ENCODE measurements at places on chromosomes 3 and 15.

DNA sequence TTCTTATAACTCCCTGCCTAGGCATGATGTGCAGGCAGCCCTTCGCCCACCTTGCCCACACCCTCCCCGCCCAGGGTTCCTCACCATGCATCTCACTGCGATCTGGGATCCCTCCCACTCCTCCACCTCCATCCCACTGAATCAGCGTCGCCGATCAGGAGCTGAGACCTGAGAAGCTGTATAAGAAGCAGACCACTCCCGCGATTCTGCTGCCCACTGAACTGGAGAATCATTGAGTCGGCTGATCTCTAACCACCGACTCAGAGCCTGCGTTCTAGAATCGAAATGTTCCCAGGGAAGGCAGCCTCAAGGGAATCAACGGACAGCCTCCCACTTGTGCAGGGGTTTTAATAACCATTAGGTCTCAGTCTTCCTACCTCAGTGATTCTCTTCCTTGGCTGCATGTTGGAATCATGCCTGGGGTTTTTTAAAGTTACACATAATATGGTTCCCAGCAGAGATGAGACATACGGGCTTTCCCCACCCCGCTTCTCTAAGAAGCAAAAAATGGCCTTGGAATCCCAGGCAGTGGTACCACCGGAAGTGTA, 60.2 kb downstream of the TMEM44 start:
- DNase-seq = no peak

- peak; percentile 58 for DNase-seq
Measured at GRCh38 chr3:52077925-52078324, 21.6 kb upstream of the DUSP7 start.

GRCh38 chr15:52414936-52415335, 113.7 kb downstream of the MYO5A start:
- no peak for DNase-seq

- no peak for DNase-seq
Measured at GRCh38 chr3:177431525-177432176, 234.4 kb upstream of the TBL1XR1 start.

- DNase-seq = no peak
Measured at GRCh38 chr3:117836296-117836695, 1126.7 kb downstream of the TUSC7 start.

GRCh38 chr15:66603301-66604179, 37.7 kb upstream of the LCTL start:
- DNase-seq = peak; percentile 84

GRCh38 chr3:143963946-143964345, 7.7 kb upstream of the DIPK2A start:
- no peak for DNase-seq

DNA sequence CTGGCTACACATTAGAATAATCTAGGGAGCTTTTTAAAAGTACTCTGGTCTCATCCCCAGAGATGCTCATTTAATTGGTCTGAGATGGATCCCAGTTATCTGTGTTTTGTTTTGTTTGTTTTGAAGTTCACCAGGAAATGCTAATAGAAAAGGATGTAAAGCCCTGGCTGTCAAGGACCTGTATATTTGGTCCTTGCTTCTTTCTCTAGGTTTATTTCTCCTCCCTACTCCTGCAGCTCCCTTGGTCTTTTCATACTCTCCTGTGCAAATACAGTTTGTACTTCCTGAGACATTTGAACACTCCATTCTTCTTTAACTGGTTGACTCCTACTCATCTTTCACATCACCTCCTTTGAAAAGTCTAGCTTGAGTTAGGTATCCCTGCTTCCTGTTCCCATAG, 3.3 kb downstream of the PIK3CA start:
- no peak for DNase-seq

GRCh38 chr15:68733666-68734065, 87.0 kb downstream of the ANP32A start:
- no peak for DNase-seq

- DNase-seq = no peak
Measured at GRCh38 chr3:18442756-18443664, 17.9 kb upstream of the SATB1 start.

DNA sequence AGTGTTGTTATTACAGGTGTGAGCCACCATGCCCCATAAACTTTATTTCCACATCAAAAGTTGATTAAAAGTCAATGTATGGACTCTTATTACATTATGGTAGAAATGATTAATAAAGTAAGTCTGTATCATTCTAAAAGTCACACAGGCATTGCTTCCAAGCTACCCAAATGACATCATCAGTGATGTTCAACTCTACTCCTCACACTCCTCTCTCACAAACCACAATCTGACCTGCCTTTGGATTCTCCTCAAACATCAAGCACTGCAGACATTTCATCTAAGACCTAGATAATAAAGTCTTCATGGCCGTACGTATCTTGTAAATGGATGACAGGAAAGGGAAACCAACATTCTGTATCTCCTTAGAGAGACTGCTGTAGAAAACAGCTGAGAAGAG, 68.0 kb downstream of the SMARCC1 start:
- DNase-seq = no peak

DNA sequence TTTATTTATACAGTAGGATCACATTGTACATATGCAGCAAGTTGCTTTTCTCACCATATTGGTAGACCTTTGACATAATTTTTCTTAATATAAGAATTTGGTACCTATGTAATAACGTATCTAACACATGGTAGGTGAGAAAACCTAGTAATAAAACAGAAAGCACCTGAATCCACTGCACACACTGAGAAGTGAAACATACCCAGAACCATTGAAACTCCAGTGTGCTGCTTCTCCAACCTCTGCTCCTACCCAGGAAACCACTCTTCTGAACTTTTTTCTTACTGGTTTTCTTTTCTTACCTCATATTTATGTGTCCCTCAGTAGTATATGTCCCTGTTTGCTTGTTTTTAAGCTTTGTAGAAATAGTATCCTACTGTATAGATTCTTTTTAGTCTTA, 293.0 kb downstream of the UBE2E2 start:
- no peak for DNase-seq

- DNase-seq = no peak
Measured at GRCh38 chr15:33008284-33008995, 186.1 kb downstream of the FMN1 start.

DNA sequence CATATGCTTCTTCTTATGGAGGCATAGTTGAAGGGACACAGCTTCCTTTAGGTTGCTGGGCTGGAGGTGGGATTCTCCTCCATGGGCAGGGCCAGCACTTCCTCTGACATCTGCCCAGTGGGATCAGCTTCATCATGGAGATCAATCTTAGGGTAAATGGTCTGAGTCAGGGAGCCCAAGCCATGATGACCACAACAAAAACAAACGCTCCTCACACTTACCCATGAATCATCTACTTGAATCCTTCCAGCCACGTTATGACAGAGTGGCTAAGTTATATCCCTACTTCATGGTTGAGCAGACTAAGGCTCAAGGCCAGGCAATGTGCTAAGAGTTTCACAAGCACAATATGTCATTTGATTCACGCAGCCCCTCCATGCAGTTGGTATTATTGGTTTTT, 87.2 kb upstream of the NMNAT3 start:
- no peak for DNase-seq

DNA sequence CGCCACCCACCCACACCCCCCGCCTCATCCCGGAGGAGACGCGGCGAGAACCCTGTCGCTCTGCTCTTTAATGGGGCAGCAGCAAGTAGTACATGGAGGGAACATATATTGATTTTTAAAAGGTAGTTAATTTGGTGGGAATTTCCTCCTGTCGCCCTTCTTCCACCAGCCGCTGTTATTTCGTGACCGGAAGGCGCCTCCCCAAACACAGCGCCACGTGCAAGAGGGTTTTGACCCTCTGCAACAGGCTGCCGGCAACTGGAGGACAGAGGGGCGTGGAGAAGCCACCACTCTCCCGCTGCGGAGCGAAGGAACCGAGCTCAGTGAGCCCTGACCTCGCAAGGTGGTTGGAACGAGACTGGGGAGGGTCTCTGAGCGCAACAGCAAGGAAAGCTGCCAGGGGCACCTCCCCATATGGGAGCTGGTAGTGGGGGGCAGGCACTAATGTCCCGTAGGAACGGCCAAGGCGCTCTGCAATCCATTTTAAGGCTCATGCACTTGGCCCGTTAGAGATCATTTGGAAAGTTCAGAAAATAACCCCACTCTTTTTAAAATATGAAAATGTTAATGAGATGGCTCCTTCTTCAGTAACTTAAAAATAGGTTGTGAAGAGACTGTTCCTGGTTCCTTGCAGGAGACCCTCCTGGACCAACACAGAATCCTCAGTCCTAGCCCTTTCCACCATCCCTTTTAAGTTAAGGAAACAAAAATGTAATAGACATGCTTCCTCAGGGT, 4.3 kb downstream of the ONECUT1 start:
- no peak for DNase-seq

DNA sequence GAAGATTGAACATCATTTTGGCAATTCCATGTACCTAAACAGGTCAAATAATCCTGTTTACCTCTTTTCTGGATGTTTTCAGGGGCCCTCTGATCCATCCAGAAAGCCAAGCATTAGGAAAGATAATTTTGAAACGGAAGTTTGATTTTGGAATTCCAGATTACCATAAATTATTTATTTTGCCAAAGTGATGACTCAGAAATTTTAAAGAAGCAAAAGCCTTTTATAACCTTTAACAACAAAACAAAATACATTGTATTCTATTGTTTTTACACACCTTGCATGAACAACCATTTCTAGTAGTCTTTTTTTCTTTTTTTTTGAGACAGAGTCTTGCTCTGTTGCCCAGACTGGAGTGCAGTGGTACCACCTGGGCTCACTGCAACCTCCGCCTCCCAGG, 32.0 kb upstream of the INO80 start:
- no peak for DNase-seq

DNA sequence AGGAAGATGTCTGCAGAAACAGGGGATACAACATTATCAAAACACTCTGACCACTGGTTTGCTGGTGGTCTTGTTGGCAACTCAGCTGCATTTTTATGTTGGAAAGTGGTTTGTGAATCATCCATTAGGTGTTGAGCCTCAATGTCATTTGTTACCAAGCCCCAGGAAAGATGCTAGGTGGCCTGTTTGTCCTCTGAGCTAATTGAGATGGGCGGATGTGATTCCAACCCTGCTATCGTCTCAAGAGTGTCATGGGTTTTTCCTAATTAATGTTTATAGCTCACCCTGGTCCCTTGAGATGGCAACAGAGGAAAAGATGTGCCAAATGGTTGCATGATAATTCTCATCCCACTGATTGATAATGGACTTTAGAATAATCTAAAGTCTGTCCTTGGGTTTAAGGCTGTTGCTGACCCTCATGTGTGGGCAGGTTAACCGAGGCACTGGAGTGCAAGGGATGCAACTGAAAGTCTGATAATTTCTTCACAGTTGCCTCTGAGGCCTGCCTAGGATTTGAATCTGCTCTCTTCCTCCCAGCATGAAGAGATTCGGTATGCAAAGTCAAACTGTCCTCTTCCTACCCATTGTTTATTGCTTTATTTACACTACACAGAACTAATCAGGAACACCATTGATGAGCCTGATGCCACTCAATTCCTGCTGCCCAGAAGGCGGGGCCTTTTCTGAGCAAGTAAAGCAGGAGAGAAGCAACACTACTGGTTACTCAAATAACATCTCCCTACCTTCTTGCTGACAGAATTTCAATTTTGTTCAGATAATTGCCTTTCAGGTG, 166.2 kb upstream of the TBC1D5 start:
- peak; percentile 33 for DNase-seq

- DNase-seq = no peak
Measured at GRCh38 chr3:61627768-61628185, 66.4 kb downstream of the PTPRG start.

GRCh38 chr15:58065445-58066041, at the start of gene ALDH1A2:
ALDH1A2 (minus strand) TSS chr15:58065711; CDS start chr15:58065650, 61 bp downstream.
- peak; percentile 53 for DNase-seq

DNA sequence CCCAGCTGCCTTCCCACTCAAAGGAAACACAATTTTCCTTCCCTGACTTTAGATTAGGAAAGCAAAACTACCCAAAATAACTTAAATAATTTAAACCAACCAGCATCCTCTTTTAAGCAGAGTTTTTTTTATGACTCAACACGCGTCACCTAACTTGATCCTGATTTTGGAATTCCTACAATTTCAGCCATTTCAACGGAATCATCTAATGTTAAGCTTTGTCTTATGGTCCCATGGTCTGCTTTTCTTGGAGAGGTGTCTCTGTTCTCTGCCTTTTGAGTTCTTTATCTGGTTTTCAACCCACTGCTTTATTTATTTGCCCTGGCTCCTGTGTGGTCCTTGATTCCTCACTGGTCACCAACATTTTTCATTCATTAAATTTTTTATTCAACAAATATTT, 219.2 kb upstream of the ARHGEF26 start:
- no peak for DNase-seq

DNA sequence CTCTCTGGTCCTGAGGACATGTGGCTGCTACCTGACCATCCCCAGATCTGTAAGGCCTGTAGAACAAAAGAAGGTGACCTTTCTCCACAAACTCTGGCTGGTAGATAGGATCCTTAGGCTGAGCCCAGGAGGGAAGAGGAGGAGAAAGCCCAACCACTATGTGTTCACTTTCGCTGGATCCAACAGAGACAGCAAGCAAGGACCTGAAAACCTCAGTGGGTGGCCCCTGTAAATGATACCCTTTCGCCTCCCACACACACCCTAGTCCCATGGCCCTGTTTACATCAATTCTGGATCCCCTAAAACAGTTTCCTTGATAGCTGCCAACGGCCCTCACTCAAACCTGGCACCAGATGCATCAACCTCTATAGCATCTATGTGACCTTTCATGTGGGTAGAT, 22.4 kb downstream of the CCDC12 start:
- peak; percentile 68 for DNase-seq

DNA sequence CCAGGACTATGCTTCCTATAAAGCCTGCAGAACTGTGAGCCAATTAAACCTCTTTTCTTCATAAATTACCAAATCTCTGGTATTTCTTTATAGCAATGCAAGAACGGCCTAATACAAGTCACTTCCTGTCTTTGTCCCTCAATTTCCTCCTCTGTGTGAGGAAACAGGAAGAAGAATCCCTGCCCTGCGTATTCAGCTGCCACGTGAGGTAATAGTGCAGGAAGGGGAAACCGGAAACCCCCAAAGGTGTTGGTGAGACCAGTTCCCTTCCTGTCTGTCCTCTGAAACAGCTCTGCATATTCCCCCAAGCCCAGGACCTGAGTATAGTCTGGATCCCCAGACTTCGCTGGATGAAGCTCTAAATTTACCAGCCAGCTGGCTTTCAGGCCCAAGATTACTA, 18.1 kb upstream of the PTPN23 start:
- no peak for DNase-seq

DNA sequence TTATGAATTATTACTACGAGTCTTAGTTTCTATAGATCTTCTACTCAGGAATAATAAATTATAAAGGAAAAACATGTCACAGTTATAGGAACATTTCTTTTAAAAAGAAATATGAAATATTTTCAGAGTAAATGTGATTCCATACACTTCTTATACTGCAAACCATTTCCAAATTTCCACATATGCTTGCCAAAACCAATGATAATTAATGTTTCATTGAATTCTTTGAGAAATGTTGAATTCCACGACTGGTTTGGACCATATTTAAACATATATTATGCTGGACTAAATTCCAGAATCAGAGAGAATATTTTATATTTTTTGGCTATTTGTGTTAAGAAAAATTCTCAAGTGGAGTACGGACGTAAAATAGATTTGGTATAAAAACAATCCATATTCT, 144.6 kb downstream of the EPHA3 start:
- DNase-seq = no peak

- no peak for DNase-seq
Measured at GRCh38 chr15:25228261-25228660, 210.6 kb downstream of the UBE3A start.
